ENCODE measurements at places on chromosomes 6 and 20. TPM values are rescaled to one million over a fixed set of nuclear protein-coding genes. Genes with fewer than 3 reads are reported as not detected.

The SPATA2 gene
- 5.3 TPM for polyA plus RNA-seq

The POPDC3 gene
- 60.1 TPM for polyA plus RNA-seq

The BMP7 gene
- polyA plus RNA-seq, result 4.0 TPM

The COL9A3 gene
- 19.4 TPM for polyA plus RNA-seq

The RAB44 gene
- 0.15 TPM for polyA plus RNA-seq

The PI16 gene
- polyA plus RNA-seq, result 68.6 TPM

The FRMD1 gene
- polyA plus RNA-seq, result 0.30 TPM

The KCNQ5 gene
- 0.61 TPM for polyA plus RNA-seq

DNA sequence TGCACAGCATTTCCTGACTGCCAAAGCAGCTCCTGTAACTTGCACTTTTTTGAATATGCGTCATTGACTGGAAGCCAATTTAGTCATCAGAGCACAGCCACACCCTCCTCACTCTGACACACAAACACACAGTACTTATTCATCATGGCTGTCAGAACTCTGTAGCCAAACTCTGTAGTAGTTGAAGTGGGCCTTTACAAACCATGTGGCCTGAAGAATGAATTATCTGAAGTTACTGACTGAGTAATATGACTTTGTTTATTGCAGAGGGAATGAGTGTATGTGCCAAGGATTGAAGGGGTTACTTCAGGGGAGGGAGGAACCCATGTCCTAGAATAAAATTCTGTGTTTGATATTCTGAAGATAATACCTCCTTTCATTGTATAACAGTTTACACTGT, 102.7 kb downstream of the FIG4 start:
- DNase-seq, result peak; percentile 86

DNA sequence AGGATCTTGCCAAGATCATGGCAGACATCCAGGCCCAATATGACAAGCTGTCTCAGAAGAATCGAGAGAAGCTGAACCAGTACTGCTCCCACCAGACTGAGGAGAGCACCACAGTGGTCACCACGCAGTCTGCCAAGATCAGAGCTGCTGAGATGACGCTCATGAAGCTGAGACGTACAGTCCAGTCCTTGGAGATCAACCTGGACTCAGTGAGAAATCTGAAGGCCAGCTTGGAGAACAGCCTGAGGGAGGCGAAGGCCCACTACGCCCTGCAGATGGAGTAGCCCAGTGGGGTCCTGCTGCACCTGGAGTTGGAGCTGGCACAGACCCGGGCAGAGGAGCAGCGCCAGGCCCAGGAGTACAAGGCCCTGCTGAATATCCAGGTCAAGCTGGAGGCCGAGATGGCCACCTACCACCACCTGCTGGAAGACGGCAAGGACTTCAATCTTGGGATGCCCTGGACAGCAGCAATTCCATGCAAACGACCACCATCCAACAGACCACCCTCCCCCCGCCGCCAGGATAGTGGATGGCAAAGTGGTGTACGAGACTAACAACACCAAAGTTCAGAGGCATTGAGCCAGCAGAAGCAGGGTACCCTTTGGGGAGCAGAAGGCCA, 44.7 kb upstream of the GRM4 start:
- no peak for DNase-seq

- no peak for DNase-seq
Observed at GRCh38 chr6:44624936-44625573, 237.5 kb downstream of the CDC5L start.

GRCh38 chr20:25549172-25549773, 36.1 kb downstream of the NINL start:
- peak; percentile 33 for DNase-seq

- no peak for DNase-seq
Observed at GRCh38 chr6:109715616-109716015, 24.5 kb downstream of the FIG4 start.

GRCh38 chr6:133973109-133973971, 20.3 kb downstream of the TBPL1 start:
- peak; percentile 70 for DNase-seq

DNA sequence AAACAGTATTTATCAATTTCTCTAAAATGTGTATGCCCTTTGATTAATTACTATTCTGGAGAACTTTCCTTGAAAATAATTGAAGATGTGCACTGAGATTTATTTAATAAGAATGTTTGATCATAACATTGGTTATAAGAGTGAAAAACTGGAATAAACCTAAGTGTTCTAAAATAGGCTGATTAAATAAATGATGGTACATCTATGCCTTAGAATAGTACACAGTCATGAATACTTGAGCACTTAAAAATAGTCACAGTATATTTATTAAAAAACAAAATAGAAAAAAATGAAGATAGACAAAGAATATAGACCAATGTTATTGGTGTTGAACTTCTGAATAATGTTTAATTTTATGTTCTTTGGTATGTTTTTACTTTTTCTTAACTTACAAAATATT, 93.0 kb downstream of the ZNF217 start:
- DNase-seq, result no peak

GRCh38 chr6:79173378-79173777, 61.1 kb downstream of the HMGN3 start:
- DNase-seq, result no peak

- no peak for DNase-seq
Observed at GRCh38 chr6:137687818-137688217, 179.2 kb upstream of the TNFAIP3 start.

DNA sequence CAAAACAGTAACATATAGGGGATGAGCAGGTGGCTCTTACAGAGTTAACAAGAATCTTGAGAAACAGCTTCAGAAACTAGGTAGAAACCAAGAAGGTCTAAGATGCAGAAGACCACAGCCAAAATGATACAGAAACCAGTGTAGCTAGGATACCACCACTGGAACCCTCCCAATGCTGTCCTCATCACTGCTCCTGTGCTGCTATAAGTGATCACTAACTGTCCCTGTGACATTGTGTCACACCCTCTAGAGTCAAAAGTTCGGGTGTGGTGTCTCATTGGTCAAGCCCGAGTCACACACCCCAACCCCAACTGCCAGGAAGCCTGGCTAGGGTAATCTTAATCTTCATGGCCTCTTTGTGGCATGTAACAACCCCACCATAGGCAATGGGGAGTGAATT, 153.1 kb downstream of the RCAN2 start:
- DNase-seq, result no peak

DNA sequence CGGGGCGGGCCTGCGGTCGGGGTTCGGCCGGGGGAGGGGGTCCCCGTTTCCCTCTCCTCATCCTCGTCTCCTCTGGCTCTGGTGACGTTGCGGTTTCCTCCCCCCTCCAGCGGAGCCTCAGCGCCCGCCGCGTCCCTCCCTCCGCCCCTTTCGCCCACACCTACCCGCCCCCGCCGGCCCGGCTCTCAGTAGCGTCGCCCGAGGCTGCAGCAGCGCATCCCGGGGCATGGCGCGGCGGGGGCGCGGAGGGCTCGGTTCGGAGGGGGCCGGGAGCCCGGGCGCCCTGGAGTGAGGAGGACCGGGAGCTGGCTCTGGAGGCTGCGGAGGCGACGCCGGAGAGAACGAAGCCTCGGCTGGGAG, at the start of gene DSE:
TSS of gene DSE (plus strand) at position 188 of the 360 bp plus-strand sequence. CDS start 28,304 bp downstream, outside the sequence.
- peak; percentile 96 for DNase-seq

- no peak for DNase-seq
Observed at GRCh38 chr6:156943166-156943565, 166.0 kb downstream of the ARID1B start.

DNA sequence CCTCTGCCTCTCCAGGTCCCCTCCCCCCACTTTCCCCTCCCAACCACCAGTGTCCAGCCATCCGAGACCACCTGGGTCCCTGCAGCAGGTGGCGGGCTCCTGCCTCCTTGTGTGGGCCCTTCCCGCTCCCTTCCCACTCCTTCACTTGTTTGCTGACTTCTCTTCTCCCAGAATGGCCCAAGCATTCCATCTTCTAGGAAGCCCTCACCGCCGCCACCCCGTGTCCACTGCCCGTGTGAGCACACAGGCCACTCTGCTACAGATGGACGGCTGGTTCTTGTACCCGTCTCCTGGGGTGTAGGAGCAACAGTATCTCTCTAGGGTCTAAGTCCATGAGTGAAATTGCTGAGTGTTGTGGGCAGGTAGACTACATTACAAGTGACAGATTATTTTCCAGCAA, 15.0 kb downstream of the BPHL start:
- no peak for DNase-seq

DNA sequence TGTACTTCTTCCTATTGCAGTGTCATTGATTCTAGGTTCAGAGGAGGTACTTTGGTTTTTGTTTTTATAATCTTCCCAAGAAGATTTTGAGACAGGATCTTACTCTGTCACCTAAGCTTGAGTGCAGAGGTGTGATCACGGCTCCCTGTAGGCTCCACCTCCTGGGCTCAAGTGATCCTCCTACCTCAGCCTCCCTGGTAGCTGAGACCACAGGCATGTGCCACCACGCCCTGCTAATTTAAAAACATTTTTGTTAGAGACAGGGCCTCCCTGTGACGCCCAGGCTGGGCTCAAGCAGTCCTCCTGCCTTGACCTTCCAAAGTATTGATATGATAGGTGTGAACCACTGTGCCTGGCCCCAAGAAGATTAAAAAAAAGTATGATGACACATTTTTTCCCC, 3.4 kb upstream of the SLC17A5 start:
- DNase-seq, result no peak

DNA sequence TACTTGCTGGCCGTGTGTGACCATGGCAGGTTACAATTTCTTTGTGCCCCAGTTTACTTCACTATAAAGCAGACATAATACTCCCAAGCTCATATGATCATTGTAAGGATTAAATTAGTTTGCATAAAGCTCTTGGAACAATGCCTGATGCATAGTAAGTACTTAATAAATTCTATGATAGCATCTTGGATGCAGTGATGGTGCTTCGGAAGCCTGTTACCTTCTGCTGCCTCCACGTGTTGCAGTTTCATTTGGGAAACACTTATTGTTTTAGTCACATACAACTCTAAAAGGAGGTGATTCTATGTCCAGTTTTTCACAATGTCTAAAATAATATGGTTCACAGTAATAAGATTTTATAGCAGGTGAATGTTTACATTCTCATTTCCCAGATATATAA, 343.9 kb downstream of the NRN1 start:
- DNase-seq, result no peak

DNA sequence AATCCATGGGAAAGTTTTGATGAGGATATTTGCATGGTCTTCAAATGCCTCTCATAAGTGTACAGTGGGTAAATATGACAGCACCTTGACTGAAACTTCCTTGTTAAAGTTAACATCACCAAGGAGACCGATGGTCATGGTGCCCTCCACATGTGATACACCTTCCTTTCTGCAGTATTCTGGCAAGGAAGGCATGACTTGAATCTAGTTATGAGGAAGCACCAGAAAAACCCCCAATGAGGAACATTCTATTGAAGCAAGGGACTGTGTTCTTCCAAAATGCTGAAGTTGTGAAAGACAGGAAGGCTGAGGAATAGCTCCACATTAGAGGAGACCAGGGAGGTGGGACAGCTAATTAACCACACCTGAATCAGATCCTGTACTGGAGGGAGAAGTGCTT, 118.3 kb downstream of the SLC24A3 start:
- DNase-seq, result no peak

GRCh38 chr6:28682542-28682941, 156.9 kb downstream of the GPX5 start:
- DNase-seq, result no peak

DNA sequence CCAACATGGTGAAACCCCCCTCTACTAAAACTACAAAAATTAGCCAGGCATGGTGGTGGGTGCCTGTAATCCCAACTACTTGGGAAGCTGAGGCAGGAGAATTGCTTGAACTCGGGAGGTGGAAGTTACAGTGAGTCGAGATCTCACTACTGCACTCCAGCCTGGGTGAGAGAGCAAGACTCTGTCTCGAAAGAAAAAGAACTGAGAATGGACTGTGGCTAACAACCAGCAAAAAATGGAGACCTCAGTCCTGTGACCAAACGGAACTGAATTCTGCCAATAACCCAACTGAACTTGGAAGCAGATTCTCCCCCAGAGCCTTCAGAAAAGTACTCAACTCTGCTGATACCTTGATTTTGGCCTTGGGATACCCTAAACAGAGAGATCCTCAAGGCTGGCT, 604.5 kb downstream of the DOK5 start:
- no peak for DNase-seq

DNA sequence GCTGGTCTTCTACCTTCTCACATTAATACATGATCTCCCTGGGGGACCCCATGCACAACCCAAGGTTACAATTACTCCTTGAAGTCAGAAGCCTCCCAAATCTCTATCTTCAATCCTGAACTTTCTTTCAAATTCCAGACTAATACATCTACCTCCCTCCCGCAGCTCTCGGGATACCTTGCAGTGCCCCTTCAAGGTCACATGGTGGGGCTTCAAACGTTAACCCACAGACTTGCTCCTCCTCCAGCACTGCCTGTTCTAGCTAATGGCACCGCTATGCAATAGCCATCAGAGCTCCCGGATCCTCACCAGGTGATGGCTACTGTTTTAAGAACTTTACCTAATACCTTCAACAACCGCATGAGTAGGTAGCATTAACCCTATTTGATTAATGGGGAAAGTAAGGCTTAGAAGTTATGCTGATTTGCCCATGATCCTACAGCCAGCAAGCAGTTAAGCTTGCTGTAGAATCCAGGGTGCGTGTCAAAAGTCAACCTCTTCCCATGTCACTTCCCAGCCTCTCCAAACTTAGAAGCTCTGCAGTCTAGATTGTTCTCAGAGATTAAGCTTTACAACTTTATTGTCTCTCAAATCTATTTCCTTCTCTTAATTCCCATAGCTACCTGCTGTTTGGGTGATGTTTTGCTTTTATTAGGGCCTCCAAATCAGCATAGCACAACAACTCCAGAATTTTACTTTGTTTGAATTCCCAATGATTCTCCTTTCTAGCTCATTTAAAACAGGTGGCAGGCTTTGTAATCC, 44.7 kb downstream of the PLAGL1 start:
- DNase-seq, result no peak

- no peak for DNase-seq
Observed at GRCh38 chr6:42429042-42429585, 22.6 kb downstream of the TRERF1 start.

GRCh38 chr6:70289299-70289698, 13.6 kb downstream of the COL9A1 start:
- DNase-seq, result peak; percentile 54

- DNase-seq, result peak; percentile 48
Observed at GRCh38 chr20:6704132-6704861, 63.2 kb upstream of the BMP2 start.

GRCh38 chr20:8912096-8912495, 156.8 kb upstream of the PLCB4 start:
- no peak for DNase-seq

Measured in muscle of leg (tissue), 16 donors.